ENCODE measurements at places on chromosomes 16 and 17.

- no peak for DNase-seq
Observed at GRCh38 chr17:82989881-82990280, 89.5 kb upstream of the METRNL start.

- DNase-seq, result no peak
Observed at GRCh38 chr16:84016477-84016876, 26.1 kb downstream of the SLC38A8 start.

DNA sequence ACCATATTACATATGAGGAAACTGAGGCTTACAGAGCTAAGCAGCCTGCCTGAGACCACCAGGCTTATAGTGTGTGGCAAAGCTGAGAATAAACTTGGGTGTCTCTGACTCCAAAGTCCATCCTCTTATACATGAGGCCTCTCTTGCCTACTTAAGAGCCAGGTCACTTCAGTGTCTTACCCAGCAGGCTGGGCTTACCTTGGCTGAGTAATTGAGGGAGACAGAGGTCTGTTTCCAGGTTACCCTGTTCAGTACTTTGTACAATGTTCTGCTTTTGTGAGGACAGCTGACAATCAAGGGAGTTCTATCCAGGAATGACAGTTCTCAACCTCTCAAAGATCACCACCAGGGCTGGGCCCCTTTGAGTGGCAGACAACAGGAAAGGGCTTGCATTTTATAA, 14.4 kb downstream of the NDUFAB1 start:
- no peak for DNase-seq

GRCh38 chr16:76946879-76947278, 244.1 kb upstream of the MON1B start:
- DNase-seq, result peak; percentile 88

DNA sequence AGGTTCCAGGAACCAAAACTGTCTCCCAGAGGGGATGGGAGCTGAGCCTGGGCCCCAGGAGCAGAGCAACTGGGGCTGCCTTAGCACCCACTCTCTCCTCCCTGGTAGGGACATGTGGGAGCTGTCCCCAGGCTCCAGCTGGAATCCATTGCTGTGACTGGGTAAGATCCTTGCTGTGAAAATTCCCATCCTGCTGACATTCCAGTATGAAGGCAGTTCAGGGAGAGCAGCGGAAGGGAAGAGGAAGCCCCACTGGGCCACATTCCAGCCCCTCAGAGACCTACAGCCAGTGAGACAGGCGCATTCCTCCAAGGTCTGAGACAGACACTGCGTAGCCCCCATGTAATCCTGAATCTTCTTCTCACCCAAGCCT, 24.2 kb downstream of the MYO18A start:
- peak; percentile 91 for DNase-seq

DNA sequence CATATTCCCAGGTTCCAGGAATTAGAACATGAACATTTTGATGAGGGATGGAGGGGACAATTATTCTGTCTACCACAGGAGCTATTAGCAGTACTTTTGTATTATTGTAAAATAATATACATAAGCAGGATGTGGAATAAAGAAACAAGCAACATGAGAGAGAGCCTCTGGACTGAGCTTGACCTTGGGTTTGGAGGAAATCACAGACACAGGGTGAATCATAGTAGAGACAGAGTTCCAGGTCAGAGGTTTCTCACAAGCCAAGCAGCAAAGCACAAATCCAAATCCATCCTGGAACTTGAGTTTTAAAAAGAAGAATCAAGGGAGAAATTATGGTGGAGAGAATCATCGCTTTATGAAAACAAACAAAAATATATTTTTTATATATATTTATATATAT, 5.1 kb downstream of the KRT31 start:
- peak; percentile 22 for DNase-seq

DNA sequence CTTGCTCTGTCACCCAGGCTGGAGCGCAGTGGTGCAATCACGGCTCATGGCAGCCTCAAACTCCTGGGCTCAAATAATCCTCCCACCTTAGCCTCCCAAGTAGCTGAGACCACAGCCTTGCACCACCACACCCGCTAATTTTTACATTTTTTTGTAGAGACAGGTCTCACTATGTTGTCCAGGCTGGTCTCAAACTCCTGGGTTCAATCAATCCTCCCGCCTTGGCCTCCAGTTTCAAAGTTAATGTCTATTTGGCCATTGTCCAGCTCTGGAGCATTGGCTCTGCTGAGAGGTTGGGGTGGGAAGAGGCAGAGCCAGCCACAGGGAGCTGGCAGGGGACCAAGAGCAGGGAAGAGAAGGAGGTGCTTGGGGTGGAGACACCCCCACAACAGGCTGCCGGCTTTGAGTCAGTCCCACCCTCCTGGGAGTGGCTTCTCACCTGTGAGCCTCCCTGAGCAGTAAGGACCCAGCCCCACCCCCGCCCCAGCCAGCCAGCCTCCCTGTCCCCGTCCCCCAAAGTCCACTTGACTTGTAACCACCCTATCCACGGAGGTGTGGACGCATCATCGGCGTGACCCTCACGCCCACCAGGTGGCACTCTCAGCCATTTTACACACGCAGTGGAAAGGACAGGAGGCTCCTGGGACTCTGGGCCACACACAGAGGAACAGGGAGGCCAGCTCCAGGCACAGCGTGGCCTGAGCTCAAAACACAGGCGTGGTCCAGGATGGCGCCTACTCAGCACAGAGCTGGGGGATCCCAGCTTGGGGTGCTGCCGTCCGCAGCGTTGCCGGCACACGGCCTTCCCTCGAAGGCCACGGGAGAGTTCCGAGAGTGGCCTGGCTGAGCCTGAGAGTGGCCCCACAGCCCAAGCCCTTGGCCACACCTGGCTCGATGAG, 22.8 kb upstream of the PVALEF start:
- DNase-seq, result peak; percentile 65

GRCh38 chr17:71302721-71303549, 817.9 kb upstream of the SOX9 start:
- DNase-seq, result peak; percentile 11

- no peak for DNase-seq
Observed at GRCh38 chr17:77326636-77327035, 185.9 kb downstream of the SEC14L1 start.

DNA sequence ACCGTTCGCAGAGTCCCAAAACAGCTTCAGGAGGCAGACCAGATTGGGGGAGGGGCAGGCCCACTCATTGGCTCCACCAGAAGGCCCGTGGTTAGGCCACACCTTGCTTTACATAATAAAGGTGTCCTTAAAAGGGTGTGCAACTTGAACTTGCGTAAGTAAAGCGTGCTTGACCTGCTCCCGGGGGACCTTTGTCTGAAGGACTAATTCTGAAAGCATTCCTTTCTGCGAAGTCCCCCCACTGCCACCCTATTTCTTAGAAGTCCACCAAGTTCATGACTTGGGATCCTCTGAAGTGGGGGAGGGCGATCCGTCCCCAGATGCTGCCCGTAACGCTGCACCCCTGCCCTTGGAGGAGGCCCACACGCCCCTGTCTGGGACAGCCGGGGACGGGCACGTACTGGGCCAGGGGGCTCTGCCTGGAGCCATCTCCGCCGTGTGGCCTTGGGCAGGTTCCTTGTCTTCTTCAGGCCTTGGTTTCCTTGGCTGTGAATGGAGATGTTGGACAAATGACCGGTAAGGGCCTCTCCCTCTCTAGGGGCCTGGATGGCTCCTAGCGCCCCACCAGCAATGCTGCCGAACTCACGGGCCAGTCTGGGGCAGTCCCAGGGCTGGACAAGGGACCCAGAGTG, 823 bp upstream of the ZNF469 start:
- DNase-seq, result no peak

DNA sequence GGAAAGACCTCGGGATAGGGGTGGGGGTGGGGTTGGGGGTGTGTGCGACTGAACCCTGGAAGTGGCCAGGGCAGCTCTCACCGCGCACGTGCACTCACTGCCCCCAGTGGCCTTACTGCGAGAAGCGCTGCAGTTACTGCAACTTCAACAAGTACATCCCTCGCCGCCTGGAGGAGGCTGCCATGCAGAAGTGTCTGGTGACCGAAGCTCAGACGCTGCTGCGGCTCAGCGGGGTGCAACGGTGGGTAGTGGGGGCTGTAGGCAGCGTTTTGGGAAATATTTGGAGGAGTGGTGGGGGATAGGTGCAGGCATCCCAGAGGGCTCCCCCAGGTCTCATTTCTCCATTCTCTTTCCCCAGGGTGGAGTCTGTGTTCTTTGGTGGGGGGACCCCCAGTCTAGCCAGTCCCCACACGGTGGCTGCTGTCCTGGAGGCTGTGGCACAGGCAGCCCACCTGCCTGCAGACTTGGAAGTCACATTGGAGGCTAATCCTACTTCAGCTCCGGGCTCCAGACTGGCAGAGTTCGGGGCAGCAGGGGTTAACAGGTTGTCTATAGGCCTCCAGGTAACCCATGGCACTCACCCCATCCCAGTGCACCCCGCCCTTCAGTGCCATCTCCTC, 972 bp downstream of the RSAD1 start:
- DNase-seq, result peak; percentile 81

- peak; percentile 16 for DNase-seq
Observed at GRCh38 chr17:9199571-9200551, 178.6 kb downstream of the NTN1 start.

DNA sequence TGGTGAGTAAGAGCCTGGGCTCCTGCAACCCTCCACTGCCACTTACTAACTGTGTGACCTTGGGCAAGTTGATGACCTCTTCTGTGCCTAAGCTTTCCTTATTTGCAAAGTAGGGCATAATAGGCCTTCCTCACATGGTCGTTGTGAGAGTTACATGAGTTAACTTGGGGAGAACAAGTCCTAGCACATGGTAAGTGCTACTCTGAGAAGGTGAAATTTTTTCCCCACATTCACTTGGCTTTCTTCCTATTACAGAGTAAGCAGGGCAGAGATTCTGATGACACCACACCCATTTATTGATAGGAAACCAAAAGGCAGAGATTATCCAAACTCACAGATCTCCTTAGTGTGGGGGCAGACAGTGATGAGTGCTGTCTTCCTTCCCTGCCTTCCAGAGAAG, 1.6 kb downstream of the KCNH4 start:
- DNase-seq, result no peak

DNA sequence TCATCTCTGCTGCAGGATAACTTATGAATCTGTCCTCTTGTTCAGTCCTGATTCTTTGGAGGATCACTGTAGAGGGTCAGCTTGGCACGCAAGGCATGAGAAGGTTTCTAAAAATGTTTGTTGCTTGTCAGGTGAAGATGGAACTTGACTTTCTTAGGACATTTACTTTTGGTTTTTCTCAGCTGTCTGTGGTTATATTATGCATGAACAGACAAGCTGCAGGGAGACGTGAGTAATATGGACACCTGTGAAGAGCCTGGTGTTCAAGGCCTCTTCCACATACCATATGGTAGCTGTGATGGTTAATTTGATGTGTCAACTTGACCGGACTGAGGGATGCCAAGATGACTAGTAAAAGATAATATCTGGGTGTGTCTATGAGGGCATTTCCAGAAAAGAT, 270.2 kb upstream of the CPHXL start:
- no peak for DNase-seq

GRCh38 chr17:78779850-78780249, 2.2 kb downstream of the CYTH1 start:
- no peak for DNase-seq

GRCh38 chr16:85361441-85362118, 249.3 kb upstream of the CIBAR2 start:
- no peak for DNase-seq

- DNase-seq, result no peak
Observed at GRCh38 chr16:12087901-12088421, 111.4 kb downstream of the SNX29 start.

- DNase-seq, result no peak
Observed at GRCh38 chr17:3475812-3476610, at the start of gene ASPA. TSS of gene ASPA (plus strand) at chr17:3475997. CDS start at chr17:3476160, 163 bp downstream.

DNA sequence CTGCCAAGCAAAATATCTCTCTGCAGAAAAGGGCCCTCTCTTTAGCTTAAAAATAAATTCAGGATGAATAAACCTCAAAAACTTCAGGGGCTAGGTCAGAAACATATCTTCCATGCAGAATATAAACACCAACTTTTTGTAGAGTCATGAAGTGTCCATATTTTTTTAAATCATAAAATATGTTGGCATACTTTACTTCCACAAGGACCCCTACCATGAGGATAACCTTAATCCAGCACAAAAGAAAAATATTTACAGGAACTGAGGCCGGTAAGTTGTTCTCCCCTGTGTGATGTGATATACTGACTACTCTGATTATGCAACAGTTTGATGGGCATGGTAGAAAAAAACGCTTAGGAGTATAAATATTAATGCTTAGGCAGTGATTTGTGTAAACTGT, 264.8 kb upstream of the CDH11 start:
- no peak for DNase-seq

GRCh38 chr17:47907932-47908562, 12.0 kb downstream of the SP2 start:
- no peak for DNase-seq

DNA sequence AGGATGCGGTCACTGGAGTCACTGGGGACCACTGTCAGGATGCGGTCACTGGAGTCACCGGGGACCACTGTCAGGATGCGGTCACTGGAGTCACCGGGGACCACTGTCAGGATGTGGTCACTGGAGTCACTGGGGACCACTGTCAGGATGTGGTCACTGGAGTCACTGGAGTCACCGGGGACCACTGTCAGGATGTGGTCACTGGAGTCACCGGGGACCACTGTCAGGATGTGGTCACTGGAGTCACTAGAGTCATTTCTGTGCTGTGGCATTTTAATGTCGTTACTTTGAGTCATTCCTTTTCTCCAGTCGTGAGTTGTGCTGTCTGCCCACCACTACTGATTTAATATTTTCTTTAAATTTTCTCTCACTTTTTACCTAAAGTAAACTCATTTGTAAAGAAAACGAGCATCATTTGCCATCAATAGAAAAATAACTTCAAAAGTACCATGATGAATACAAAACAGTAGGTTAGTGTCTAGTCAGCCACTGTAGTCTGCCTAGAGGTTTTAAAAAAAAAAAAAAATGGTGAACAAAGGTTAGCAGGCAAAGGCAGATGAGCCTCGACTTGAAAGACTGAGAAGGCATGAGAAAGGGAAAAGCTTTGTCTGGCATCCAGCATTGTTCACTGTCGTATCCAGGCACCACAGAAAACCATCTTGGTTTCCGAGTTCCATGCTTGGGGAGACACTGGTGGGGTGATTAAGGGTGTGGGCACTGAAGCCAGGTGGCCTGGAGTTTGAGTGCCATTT, 346.6 kb downstream of the SNX29 start:
- peak; percentile 19 for DNase-seq

- no peak for DNase-seq
Observed at GRCh38 chr17:81725439-81725838, 13.4 kb downstream of the SLC25A10 start.

- peak; percentile 26 for DNase-seq
Observed at GRCh38 chr17:51951741-51952140, 206.8 kb downstream of the CA10 start.
